ENCODE measurements at places on chromosomes 1 and 21.

GRCh38 chr1:227295609-227296008 lies 22.7 kb downstream of the CDC42BPA start:
- DNase-seq = no peak

GRCh38 chr1:74470936-74471335 lies 41.5 kb downstream of the LRRC53 start:
- DNase-seq = no peak

DNA sequence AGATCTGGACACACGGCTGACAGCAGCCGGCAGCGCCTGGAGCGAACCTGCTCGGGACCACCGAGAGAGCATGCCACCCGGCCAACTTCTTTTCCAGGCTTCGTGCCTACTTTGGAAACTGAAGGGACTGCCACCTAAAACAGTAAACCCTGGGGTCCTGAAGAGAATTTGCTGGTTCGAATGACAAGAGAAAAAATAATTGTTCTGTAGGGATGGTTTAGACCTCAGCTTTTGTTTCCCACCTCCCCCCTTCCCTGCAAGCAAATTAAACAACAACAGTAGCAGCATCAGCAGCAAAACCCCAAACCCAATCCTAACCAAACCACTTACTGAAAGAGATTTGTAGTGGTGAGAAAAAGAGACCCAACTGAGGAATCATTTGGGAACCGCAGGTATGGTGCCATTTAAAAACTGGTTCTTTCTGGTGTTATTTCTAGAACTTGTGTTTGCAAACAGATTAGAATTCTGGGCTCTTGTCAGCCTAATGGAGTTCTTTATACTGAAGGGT lies 105.6 kb downstream of the LEPR start:
- DNase-seq = no peak

GRCh38 chr21:25369524-25370300 lies 237.6 kb downstream of the MRPL39 start:
- DNase-seq = no peak

DNA sequence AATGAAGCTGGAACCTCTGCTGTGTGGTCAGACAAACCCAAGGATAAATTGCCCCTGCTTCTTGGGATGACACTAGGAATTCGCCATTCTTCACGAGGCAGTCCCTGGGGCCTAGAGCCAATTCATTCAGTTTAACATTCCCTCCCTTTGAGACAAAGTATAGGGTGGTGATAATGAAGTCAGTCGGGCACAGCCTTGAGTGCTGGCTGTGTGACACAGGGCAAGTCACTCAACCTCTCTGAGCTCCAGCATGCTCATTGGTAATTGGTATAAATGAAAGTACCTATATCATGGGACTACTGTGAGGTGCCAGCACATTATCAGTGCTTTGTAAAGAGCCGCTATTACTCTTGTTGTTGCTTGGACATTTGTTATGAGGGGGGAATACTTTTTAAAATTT lies 64.9 kb upstream of the DIRAS3 start:
- no peak for DNase-seq

- DNase-seq = no peak
Measured at GRCh38 chr1:211788626-211789025, 41.9 kb downstream of the LPGAT1 start.

GRCh38 chr21:45877821-45878469 lies 103.6 kb upstream of the COL6A1 start:
- no peak for DNase-seq

DNA sequence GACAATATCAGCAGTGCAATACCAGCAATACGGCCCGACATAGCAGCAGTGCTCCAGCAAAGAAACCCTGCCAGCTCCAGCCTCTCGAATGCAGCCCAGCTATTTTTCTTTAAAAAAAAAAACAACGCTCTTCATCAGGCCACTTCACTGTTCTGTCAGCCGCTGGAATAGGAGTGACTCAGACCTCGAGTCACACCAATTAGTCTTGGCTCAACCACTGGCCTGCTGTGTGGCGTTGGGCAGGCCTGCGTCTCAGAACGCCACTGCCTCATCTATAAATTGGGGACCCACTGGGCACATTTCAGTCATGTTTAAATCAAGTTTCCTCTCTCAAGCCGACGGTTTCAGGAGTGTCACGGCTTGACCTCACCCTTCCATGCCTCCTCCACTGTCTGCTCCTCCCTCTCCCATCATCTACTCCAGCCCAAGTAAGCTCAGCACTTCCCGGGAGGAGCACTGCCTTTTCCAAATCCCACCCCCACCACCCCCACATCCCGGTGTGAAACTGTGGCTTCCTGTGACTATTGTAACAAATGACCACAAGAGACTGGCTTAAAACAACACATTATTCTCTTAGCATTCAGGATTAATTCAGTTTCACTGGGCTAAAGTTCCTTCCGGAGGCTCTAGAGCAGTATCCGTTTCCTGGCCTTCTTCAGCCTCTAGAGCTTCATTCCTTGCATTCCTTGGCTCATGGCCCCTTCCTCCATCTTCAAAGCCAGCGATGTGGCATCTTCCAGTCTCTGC lies 71.9 kb upstream of the EFHD2 start:
- no peak for DNase-seq

DNA sequence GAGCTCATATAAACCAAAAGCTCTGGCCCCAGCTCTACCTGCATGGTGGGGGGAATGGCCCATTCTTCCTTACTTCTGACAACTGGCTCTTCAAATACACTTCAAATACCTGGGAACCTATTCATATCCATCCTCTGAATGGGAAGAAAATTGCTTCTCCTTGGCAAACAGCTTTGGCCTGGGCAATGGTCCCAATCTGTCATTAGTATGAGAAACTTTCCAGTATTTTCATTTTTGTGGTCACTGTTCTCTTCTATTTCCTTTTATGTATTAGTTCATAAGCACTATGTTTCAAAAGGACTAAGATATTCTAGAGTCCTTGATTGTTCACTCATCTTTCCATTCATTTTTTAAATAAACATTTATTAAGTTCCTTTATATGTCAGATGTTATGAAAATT lies 5.2 kb upstream of the HSD3B2 start:
- no peak for DNase-seq

GRCh38 chr1:200528858-200529606 lies 91.5 kb downstream of the KIF14 start:
- no peak for DNase-seq

All from activated naive CD4-positive, alpha-beta T cell treated with Interleukin-2 at 50 U/mL for 16 hours (primary cell).